Naive B cell (primary cell): ENCODE measurements at places on chromosomes 4 and X. TPM values are rescaled to one million over a fixed set of nuclear protein-coding genes. Genes with fewer than 3 reads are reported as not detected.

GRCh38 chrX:17656556-17656955, 80.7 kb upstream of the SCML1 start:
- H3K27ac ChIP-seq: no peak overlapping the region
- no peak for DNase-seq
- H3K4me1 ChIP-seq: peaks cover 4% of the 10 kb centered on the region
- no peak overlapping the region for H3K4me3 ChIP-seq
- peaks cover 21% of the 10 kb centered on the region for H3K27me3 ChIP-seq

DNA sequence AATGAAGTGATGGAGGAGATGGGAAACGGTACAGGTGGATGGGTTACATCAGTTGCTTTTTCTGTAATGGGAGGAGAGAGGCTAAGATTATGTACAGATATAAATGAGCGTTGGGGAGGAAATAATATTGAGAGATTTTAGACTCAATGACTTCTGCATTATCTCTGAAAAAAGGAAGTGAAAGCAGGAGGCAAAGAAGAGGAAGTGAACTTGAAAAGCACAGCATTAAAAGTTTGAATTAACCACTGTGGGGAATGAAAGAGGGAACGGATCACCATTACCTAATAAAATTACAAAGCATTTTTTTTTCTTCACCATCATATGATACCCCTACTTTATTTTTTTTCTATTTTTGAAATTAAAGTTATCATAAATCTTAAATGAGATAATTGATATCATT, 1025.5 kb downstream of the RPA4 start:
- H3K27me3 ChIP-seq: no peaks in the 10 kb centered on the region
- peaks cover 8% of the 10 kb centered on the region for H3K4me1 ChIP-seq
- no peak overlapping the region for H3K27ac ChIP-seq
- H3K36me3 ChIP-seq: peaks cover 5% of the 10 kb centered on the region
- no peak overlapping the region for H3K4me3 ChIP-seq

DNA sequence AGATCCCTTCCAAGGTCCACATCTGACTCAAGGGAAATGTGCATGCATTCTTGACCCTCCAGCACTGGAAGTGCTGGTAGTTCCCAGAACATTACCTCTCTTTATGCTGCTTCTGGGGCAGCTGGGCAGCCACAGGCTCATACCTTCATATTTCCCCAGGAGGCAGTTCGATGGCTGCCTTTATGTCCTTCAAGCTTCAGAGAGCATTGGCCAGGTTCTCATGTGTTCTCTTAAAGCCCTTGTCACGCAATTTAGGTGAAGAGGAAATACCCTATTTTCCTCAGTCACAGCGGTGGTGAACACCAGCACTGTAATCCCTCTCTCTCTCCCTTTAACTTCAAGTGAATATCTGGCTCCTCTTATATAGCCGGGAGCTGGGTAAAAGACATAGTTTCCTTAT, 134.3 kb downstream of the MID1IP1 start:
- H3K27ac ChIP-seq: no peak overlapping the region
- DNase-seq: no peak
- no peaks in the 10 kb centered on the region for H3K27me3 ChIP-seq
- H3K4me3 ChIP-seq: no peak overlapping the region
- no peaks in the 10 kb centered on the region for H3K36me3 ChIP-seq
- H3K4me1 ChIP-seq: no peaks in the 10 kb centered on the region

DNA sequence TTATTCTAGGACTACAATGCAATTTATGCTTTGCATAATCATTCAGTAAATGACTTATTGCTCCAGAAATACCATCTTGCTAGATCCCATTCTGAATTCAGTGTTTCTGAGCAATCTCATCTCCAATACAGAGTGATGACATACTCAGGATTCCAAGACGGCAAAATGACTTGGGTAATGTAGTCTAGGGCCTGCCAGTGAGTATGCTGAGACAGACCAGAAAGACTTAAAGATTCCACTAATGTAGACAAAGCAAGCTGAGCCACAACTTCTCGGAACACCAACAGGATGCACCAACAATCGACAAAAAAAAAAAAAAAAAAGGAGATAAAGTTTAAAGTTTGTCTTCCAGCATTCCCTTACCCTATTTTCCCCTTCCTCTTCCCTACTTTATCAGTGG, 919 bp upstream of the SEC24B start:
- DNase-seq: no peak
- H3K4me3 ChIP-seq: peak overlapping the region; percentile 77
- no peaks in the 10 kb centered on the region for H3K27me3 ChIP-seq
- H3K27ac ChIP-seq: peak overlapping the region; percentile 92
- no peaks in the 10 kb centered on the region for H3K36me3 ChIP-seq
- H3K4me1 ChIP-seq: peaks cover 28% of the 10 kb centered on the region

GRCh38 chr4:163063891-163064290, 102.8 kb downstream of the NAF1 start:
- H3K36me3 ChIP-seq: no peaks in the 10 kb centered on the region
- no peaks in the 10 kb centered on the region for H3K27me3 ChIP-seq
- DNase-seq: no peak
- no peak overlapping the region for H3K27ac ChIP-seq
- H3K4me1 ChIP-seq: no peaks in the 10 kb centered on the region

The FRMD7 gene
- polyA plus RNA-seq: not detected

DNA sequence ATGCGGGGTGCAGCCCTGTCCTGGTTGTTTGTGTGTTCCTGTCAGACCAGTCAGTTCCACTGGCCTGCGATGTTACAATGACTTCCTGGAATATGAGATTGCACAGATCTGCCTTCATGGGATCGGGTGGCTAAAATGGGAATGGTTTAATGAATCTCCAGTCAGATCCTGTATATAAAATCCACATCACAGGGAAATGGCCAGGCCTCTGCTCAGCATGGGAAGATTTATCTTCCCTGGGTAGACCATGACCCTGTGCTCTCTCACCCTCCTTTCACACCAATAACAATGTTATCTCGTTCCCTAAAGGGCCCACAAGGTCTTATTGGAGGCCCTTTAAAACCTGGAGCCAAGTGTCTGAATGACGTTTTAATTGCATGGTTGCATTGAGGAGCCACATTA, 307.4 kb downstream of the RAB28 start:
- no peaks in the 10 kb centered on the region for H3K27me3 ChIP-seq
- H3K36me3 ChIP-seq: no peaks in the 10 kb centered on the region
- H3K4me3 ChIP-seq: no peak overlapping the region
- H3K4me1 ChIP-seq: no peaks in the 10 kb centered on the region
- no peak for DNase-seq
- no peak overlapping the region for H3K27ac ChIP-seq

The ALAS2 gene
- polyA plus RNA-seq: not detected

The NAT8L gene
- not detected for polyA plus RNA-seq

The CT47B1 gene
- polyA plus RNA-seq: not detected

The SHROOM2 gene
- polyA plus RNA-seq: not detected

DNA sequence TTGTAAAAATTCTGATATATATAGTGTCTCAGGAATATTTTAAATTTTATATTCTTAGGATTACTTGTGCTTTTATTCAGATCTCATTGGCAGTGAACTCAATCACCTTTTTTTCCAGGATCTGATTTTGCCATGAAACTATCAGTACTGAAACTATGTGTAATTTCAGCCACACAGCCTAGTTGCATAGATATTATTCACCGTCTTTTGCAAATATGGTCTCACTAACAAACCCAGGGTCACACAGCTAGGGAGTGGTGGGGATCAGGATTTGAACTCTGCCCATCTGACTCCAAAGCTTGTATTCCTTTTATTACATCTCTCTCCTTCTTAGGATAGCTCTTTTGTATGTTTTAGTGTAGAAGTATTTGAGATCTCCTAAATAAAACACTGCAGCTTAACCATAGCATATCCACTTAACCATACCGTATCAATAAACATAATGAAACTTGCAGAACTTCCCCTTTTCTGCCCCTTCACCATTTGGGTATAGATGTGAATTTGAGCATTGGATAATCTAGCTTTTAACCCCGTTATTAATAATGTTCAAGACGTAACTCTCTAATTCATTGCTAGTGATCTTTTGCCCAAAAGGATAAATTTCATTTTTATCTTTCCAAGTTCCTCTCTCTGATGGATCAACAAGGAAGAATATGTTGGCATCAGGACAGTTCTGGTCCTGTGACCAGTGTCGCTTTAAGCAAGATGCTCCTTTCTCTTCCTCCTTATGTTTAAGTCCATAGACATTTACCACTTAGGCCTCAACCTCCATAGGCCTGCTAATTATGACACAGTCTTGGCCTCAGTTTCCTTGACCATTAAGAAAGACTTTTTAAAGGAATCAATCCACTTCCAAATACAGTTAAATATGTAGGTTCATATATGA, 74.6 kb downstream of the RAPGEF2 start:
- no peaks in the 10 kb centered on the region for H3K36me3 ChIP-seq
- no peak for DNase-seq
- peaks cover 35% of the 10 kb centered on the region for H3K4me1 ChIP-seq
- H3K27me3 ChIP-seq: peaks cover 6% of the 10 kb centered on the region
- H3K27ac ChIP-seq: no peak overlapping the region
- no peak overlapping the region for H3K4me3 ChIP-seq

The VCX3B gene
- not detected for polyA plus RNA-seq

The ZCCHC18 gene
- 21.5 TPM for polyA plus RNA-seq

The CT45A1 gene
- not detected for polyA plus RNA-seq

DNA sequence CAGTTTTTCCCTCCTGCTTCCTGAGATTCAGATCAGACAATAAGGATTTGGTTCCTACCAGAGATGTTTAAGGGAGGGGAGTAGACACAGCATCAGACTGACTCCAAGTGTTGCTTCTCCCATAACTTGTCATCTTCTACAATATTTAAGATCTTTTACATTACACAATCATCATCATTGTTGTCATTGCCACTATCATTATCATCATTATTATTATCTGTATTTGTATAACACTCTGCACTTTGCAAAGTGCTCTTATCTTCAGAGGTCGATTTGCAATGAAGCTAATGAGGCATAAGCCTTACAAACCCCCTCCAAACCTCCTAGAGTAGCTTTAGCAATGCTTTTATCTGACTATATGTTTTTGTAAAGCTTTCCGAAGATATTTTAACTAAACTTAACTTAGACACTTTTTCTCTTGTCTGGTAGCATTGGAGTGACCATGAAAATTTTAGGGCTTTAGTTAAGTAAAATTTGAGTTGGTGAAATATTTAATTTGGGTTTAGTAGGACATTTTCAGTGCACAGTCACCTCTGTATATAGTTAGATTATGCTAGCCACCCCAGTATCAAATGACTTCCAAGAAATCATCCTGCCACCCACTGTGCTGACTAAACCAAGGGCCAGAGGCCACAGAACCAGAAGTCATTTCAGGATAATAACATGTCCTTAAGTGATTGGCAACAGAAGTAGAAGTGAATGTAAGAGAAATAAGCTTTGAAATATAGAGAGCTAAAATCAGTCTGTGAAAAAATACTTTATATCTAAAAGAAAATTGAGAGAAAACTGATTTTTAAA, 124.2 kb upstream of the NRK start:
- no peaks in the 10 kb centered on the region for H3K36me3 ChIP-seq
- H3K4me3 ChIP-seq: no peak overlapping the region
- no peaks in the 10 kb centered on the region for H3K27me3 ChIP-seq
- H3K27ac ChIP-seq: no peak overlapping the region
- no peaks in the 10 kb centered on the region for H3K4me1 ChIP-seq

The AVPR2 gene
- polyA plus RNA-seq: not detected

DNA sequence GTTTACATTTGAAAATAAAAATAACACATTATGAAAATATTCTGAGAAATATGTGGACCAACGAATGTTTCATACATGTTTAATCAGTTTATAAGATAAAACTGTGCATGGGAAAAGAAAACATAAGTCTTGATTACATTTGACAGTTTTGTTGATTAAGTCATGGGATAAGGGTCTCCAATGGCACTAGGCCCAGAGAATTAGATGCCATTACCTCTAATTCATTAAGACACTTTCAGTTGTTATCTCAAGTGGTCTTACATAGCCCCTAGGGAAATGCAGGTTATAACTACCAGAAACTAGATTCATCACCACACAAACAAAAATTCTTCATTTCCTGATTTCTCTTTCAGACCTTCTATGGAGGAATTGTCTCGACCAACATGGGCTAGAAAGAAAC, 300.8 kb downstream of the PCDH7 start:
- no peaks in the 10 kb centered on the region for H3K36me3 ChIP-seq
- no peaks in the 10 kb centered on the region for H3K4me1 ChIP-seq
- no peak for DNase-seq
- H3K27ac ChIP-seq: no peak overlapping the region
- no peaks in the 10 kb centered on the region for H3K27me3 ChIP-seq
- H3K4me3 ChIP-seq: no peak overlapping the region

GRCh38 chr4:184648313-184649025, 778 bp downstream of the CASP3 start:
- H3K36me3 ChIP-seq: no peaks in the 10 kb centered on the region
- no peaks in the 10 kb centered on the region for H3K27me3 ChIP-seq
- peak; percentile 39 for DNase-seq
- peak overlapping the region; percentile 94 for H3K4me3 ChIP-seq
- peaks cover 53% of the 10 kb centered on the region for H3K4me1 ChIP-seq
- H3K27ac ChIP-seq: peak overlapping the region; percentile 99

DNA sequence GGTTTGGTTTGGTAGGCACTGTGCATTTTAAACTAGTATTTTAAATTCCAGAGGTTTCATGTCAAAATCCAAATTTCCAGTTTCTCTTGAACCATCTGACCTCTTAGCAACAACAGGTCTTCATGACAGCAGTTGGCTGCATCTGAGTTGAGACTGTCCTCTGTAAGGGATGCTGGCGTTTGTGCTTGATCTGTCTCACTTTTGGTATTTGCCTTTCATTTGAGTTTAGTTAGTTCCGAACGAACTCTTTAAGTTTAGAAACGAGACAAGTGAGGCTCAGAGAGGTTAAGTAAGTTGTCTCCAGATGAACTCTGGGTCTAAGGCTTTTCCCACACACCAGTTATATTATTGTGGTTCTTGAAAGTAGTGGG, 29.1 kb downstream of the SPARCL1 start:
- no peak overlapping the region for H3K4me3 ChIP-seq
- no peaks in the 10 kb centered on the region for H3K4me1 ChIP-seq
- H3K36me3 ChIP-seq: no peaks in the 10 kb centered on the region
- H3K27me3 ChIP-seq: no peaks in the 10 kb centered on the region

- no peaks in the 10 kb centered on the region for H3K36me3 ChIP-seq
- no peak overlapping the region for H3K4me3 ChIP-seq
- no peak overlapping the region for H3K27ac ChIP-seq
- no peak for DNase-seq
Measured at GRCh38 chrX:111090458-111090857, 5.5 kb upstream of the PAK3 start.

DNA sequence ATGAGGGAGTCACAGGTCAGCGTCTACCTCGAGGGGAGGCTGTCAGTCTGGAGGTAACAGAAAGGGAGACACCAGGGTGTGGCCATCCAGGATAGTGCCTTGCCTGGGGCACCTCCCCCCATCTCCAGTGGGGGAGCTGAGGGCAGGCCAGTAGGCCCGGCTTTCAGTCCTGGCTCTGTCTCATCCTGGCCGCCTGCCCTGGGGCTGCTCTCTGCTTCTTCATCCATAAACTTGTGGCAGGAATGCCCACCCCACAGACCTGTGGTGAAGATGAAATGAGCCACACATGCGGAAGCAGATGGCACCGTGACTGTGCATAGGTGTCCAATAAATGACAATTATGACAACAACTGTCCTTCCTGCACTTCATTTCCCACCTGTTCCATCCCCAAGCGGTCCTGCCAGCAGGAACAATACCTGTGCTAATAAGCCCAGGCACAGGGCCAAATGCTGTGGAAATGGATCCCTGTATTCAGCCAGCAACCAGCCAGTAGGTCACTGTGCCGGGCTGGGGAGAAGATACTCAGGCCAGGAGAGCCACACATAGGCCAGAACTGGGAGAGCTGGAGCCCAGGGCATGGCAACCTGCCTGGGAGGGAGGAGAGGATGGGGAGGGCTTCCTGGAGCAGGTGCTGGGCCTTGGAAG, 30.2 kb downstream of the TRO start:
- no peak for DNase-seq
- H3K27ac ChIP-seq: no peak overlapping the region
- no peaks in the 10 kb centered on the region for H3K36me3 ChIP-seq
- H3K27me3 ChIP-seq: no peaks in the 10 kb centered on the region
